ENCODE measurements at places on chromosomes 16 and 17. TPM values are rescaled to one million over a fixed set of nuclear protein-coding genes. Genes with fewer than 3 reads are reported as not detected.

The TRPV2 gene
- total RNA-seq = 22.3 TPM

The PNMT gene
- total RNA-seq = 5.6 TPM

The SLC12A3 gene
- not detected for total RNA-seq

GRCh38 chr16:19213885-19214284 lies 45.8 kb downstream of the SYT17 start:
- no peak for DNase-seq

DNA sequence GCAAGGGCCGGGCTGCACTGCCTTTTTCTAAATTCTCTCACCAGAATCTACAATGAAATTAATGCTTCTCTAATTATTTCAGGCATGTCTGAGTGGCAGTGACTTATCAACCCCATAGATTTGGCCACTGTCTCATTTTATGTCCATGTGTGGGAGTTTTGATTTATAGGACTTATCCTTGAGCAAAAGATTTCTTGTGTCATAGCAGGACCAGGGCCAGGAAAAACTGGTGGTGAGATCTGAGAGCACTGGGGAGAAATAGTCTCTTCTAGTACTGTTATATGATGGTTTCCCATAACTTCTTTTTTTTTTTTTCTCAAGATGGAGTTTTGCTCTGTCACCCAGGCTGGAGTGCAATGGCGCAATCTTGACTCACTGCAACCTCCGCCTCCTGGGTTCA lies 1.5 kb upstream of the KRT23 start:
- DNase-seq = no peak

DNA sequence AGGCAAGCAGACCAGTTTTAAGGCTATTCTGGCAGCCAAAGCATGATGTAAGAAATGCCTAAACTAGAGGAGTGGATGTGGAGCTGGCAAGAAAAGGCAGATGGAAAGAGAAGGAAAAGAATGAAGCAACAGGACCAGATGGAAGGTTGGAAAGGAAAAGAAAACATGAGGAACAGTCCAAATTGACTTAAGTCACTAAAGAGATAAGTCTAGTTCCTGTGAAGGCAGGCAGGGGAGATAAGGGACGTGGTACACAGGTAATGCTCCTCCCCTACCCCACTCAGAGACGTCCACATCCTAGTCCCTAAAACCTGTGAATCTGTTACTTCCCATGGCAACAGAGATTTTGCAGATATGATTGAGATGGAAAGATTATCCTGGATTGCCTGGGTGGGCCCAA lies 43.5 kb downstream of the TEX2 start:
- DNase-seq = no peak

GRCh38 chr16:48680881-48681280 lies 70.9 kb upstream of the N4BP1 start:
- DNase-seq = no peak

DNA sequence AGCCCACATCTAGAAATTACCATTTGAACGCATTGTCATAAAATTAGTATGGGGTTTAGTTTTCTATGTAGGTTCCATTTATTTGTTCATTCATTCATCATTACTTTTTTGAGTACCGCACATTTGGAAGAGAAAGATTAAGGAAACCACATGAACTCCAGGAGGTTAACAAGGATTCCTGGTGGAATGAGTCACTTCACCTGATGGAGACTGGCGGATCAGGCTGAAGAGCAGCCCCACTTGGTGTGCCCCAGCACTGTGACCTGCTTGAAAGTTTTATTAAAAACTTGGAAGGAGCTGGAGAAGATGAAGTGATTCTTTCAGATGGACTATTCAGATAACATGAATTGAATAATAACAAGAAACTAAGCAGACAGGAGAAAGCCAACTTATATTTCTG lies 293.6 kb upstream of the CDH11 start:
- no peak for DNase-seq

DNA sequence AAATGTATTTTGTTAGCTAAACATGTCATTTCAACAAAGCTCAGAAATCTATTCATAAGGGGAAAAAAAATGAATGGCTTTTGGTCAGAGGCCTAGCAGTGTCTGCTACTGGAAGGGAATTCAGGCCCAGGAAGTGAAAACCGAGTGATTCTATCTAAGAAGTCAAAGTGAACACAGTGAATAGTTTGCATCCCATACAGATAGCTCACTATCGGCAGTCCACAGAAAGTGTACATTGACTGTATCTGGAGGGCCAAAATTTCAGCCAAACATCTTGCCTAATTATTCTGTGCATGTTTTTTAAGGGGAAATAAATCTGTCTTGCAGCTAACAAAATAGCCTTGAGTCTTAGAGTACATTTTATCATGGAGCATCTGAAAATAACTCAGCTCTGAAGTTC lies 214.4 kb upstream of the CACNG5 start:
- DNase-seq = no peak

DNA sequence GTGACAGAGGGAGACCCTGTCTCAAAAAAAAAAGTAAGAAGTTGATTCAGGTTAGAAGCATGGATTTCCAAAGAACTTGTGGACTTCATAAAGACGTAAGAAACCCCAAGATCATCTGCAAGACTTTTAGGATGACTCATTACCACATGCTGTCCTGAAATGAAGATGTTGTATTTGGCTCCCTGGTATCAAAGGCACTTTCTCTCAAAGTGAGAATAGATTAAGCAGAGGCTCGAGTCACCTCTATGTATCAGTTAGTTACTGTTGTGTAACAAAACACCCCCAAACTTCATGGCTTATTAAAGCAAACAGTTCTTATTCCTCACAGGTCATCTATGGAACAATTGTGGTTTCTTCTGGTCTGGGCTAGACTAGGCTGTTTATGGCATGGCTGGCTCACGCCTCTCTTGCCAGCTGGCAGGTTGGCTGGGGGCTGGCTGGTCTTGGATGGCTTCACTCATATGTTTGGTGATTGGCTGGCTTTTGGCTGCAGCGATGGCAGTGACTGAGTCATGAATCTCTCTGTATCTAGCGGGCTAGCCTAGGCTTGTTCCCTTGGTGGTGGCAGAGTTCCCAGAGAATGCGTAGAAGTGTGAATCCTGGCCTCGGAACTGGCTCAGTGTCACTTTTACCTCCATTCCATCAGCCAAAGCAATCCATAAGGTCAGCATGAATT lies 60.4 kb upstream of the MSI2 start:
- DNase-seq = no peak

GRCh38 chr17:41962111-41962510 lies 4.5 kb upstream of the CNP start:
- DNase-seq = no peak

- DNase-seq = no peak
Measured at GRCh38 chr17:27466743-27467375, 10.6 kb downstream of the KSR1 start.

DNA sequence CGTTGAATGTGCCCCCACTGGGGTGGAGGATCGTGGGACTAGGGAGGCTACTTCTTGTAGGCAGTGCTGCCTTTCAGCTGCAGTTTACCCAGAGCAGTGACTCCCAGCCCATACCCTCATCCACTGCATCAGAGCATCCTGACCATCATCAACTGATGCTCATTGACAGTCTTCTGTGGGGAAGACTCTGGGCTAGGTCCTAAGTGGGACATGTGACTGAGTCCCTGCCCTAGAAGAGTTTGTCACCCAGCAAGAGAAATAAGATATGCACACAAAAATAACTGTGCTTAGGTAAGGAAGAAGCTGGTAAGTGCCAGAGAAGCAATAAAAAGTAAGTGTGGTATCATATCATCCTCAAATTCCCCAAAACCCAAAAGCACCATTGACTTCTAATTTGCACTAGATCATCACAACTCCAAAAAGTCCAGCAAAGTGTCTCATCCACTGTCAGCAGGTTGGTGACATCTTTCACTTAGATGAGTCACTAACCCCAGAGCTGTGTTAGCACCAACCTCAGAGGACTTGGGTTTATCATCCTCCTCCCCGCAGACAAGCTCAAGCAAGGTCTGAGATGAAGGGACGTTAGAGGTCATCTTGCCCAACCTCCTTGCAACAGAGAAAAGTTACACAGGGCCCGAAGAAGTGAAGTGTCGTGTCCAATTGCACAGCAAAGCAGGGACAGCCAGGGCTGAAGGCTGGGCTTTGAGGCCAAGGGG lies 99.0 kb downstream of the CCDC182 start:
- no peak for DNase-seq

DNA sequence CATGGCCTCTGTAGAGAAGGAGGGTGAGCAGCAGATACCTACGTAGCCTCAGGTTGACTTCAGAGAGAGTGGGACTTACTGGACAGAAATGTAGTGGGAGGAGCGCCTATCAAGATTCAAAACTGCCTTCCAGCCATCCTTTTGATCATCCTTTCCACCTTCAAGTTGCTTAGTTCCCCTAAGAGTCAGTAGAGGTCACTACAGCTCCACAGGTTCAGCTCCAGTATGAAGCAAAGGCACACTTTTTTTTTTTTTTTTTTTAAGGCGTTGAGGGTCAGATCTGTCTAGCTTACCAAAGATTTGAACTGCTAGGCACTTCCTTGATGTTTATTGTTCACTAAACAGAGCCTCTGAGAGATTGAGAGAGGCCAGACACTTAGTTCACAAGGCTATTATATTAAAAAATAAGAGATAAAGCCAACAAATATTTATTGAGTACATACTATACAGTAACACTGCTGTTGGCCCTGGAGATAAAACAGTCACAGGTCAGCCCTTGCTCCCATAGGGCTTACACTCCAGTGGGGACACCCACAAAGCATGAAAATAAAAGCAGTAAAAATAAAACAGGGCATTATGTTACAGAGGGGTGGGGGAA lies 3.1 kb downstream of the RNF227 start:
- no peak for DNase-seq

- DNase-seq = no peak
Measured at GRCh38 chr17:18997650-18998196, 6.8 kb downstream of the FAM83G start.

GRCh38 chr16:50285406-50286003 lies 19.2 kb downstream of the ADCY7 start:
- DNase-seq = no peak

- DNase-seq = no peak
Measured at GRCh38 chr16:64534180-64534780, 587.6 kb downstream of the CDH11 start.

All from vagina (tissue), 2 donors.